Fibroblast of lung (primary cell): ENCODE measurements at places on chromosomes 6 and 20. TPM values are rescaled to one million over a fixed set of nuclear protein-coding genes. Genes with fewer than 3 reads are reported as not detected.
A peak's percentile ranks its signal among the peaks of the same experiment; 100 is the strongest.

POM121L2 gene
- not detected in 2 replicates for total RNA-seq

CYP24A1 gene
- 0.26 TPM in 1 of 2 replicates, not detected in the other for total RNA-seq

MPIG6B gene
- total RNA-seq = not detected in 2 replicates

STX11 gene
- 0.26 and 0.33 TPM in 2 replicates for total RNA-seq

FBXO30 gene
- total RNA-seq = 17.7 and 25.9 TPM in 2 replicates

DNA sequence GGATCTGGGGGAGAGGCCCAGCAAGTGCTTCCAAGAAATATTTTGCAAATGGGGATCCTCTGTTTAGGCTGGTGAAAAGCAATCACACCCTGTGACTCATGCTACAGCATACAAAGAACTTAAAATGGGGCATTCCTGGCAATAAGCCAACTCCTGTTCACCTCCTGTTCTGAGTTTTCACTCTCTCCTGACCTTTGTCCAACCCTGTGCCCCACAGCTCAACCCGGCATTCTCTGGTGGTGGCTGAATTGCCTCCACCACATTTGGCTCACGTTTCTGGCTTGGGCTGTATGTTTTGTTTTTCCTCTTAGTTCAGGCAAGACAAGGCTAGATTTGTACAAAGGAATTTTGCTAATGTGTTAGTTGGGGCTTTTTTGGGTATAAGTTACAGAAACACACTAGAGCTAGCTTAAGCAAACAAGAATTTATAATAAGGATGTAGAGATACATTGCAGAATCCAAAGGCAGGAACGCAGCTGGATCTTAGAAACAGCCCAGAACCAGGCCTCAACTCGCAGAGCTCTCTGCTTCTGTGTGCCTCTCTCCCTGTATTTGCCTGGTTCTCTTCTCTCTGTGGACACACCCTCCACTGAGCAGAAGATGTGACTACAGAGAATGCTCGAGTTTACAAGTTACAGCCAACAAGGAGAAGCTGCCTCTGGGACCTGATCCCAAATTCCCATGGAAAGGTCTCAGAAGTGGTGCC lies 9.4 kb downstream of the ABCC10 start:
- peak; percentile 70 for DNase-seq
- no peak overlapping the region for H3K4me3 ChIP-seq
- H3K36me3 ChIP-seq = peaks cover 16% of the 10 kb centered on the region
- peak overlapping the region; percentile 61 for H3K27ac ChIP-seq
- H3K4me1 ChIP-seq = peaks cover 14% of the 10 kb centered on the region

DNA sequence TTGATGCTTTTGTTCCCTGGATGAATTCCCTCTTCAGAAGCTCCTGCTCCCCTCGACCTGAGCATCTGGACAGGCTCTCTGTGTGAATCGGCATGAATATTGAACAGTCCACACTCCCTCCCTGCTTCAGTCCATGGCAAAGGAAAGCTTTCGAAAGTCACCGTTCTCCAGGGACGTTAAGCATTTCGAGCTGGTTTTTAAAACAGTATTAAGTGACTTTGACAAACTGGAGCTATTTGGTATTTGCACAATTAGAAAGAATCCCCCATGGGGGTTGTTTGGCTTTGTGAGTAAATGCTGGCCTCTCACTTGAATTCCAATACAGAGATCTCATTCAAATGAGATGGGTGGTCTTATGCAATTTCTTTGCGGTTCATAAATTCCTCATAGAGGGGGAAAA lies 85.3 kb upstream of the TIAM2 start:
- no peak overlapping the region for H3K4me3 ChIP-seq
- DNase-seq = peak; percentile 27
- H3K36me3 ChIP-seq = no peaks in the 10 kb centered on the region

- H3K27ac ChIP-seq = no peak overlapping the region
- no peak for DNase-seq
- no peaks in the 10 kb centered on the region for H3K4me1 ChIP-seq
- no peak overlapping the region for H3K4me3 ChIP-seq
- H3K36me3 ChIP-seq = no peaks in the 10 kb centered on the region
- H3K27me3 ChIP-seq = no peaks in the 10 kb centered on the region
These were observed 154.1 kb upstream of the SGK1 start for GRCh38 chr6:134472046-134472445.

GRCh38 chr6:25893778-25894177 lies 19.7 kb upstream of the SLC17A3 start:
- H3K27me3 ChIP-seq = no peaks in the 10 kb centered on the region
- H3K36me3 ChIP-seq = no peaks in the 10 kb centered on the region
- DNase-seq = no peak
- H3K4me3 ChIP-seq = no peak overlapping the region
- H3K4me1 ChIP-seq = no peaks in the 10 kb centered on the region

DNA sequence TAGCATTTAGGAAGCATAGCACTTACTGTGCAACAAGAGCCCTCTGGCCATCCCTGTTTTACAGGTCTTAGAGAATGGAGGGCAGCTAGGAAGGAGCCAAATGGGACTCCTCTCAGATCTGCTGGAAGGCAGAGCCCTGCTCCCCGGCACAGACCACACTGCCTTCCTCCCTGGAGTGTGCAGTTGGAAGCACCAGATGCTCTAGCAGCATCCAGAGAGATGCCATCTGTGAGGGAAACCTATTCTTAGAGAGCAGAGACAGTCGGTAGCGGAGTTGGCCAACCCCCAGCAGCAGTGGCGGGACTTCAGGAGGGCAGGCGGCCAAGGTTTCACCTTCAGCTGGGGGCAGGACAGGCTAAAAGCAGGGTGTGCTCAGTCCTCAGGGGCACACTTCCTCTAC lies 16.7 kb upstream of the E2F1 start:
- DNase-seq = no peak
- H3K4me3 ChIP-seq = no peak overlapping the region
- H3K4me1 ChIP-seq = no peaks in the 10 kb centered on the region
- no peaks in the 10 kb centered on the region for H3K36me3 ChIP-seq
- no peaks in the 10 kb centered on the region for H3K27me3 ChIP-seq

DNA sequence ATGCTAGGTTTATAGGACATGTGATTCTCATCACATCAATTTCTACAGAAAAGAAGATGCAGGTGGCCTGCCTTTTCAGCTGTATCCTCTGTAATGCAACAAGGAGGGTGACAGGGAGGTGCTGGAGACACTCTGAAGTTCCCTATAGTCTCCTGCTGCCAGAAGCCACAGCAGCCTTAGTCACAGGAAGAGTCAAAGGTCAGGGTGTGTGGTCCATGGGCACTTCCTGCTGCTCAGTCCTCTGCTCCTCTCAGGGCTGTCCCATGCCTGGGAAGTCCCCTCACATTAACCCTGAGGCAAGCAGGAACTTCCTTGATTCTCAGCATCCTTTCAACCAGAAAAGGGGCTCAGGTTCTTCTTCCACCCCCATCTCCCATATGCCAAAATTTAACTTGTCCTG lies 144.8 kb upstream of the FOXA2 start:
- H3K4me3 ChIP-seq = no peak overlapping the region
- no peaks in the 10 kb centered on the region for H3K27me3 ChIP-seq
- H3K36me3 ChIP-seq = no peaks in the 10 kb centered on the region

DNA sequence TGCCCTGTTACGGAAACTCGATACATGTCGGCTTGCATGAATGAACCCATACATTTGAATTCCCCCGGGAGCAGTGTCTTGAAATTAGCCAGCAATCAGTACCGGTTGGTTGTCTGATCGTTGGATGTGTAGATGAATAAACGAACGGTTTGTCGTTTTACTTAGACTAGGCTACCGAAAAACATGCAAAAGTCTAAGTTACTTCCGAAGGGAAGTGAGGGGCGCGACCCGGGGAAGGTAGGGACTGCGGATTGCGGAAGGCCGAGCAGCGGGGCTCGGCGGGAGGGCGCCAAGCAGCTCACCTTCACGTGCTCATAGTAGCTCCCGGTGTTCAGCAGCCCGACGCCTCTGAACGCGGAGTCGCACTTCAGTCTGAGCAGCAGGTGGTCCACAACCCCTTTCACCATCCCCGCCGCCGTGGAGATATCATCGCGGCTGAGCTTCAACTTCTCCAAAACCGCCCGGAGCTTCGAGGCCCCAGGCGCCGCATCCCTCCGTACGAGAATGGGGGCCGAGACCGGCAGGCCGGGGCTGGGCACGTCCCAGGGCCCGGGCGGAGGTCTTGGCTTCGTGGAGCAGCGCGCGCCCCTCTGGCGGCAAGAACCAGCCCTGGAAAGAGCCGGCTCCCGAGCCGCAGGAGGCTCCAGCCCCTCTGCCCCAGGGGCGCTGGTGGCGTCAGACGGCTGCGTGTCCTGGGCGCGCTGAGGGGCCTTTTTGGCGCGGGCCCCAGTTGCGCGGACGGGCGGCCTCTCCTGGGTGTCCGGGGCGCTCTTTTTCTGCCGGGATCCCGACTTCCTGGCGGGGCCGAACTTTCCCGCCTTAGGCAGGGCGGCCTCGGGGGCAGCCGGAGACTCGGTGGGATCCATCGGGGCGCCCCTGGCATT lies 632 bp downstream of the CGAS start:
- no peaks in the 10 kb centered on the region for H3K4me1 ChIP-seq
- H3K4me3 ChIP-seq = peak overlapping the region; percentile 78
- peak overlapping the region; percentile 79 for H3K27ac ChIP-seq
- no peaks in the 10 kb centered on the region for H3K27me3 ChIP-seq
- peak; percentile 26 for DNase-seq
- no peaks in the 10 kb centered on the region for H3K36me3 ChIP-seq

GRCh38 chr20:63176427-63177133 lies 39.4 kb downstream of the YTHDF1 start:
- H3K4me1 ChIP-seq = no peaks in the 10 kb centered on the region
- no peaks in the 10 kb centered on the region for H3K36me3 ChIP-seq
- no peak overlapping the region for H3K27ac ChIP-seq

DNA sequence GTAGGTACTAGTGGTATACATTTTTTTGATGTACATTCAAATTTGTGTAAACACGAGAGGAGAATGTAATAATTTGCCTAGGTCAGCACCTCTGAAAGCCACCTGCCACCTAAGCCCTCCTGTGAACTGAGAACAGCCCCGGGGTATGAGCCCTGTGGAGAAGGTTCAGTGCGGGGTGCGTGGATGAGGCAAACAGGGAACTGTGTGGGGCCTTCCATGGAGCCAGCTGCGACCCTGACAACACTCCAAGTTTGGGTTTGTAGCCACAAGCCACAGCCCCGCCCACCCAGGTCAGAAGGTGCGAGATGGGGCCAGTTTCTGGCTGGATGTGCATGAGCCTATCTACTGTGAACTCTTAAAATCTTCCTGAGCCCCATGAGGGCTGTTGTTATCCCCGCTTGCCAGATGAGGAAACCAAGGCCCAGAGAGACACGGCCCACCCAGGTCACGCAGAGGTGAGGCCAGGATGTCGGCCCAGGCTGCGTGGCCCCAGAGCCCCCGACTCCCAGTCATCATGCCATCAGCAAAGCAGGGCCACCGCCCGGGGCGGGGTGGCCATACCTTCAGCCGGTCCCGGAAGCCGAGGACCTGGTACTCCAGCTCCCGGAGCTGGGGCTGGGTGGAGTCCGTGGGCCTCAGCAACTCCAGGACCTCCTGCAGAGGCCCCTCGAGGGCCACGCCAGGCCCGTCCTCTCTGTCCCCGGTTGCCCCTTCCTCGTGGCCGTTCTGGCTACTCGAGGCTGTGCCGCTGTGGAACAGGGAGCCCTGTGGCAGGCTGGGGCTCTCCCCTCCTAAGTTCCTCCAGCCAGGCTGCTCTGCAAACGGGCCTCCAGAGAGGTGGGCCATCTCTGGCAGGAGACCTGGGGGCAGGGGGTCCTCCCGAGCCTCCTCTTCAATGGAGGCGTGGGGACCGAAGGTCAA lies 89.6 kb downstream of the RIPOR3 start:
- no peak overlapping the region for H3K27ac ChIP-seq
- H3K4me1 ChIP-seq = no peaks in the 10 kb centered on the region
- no peaks in the 10 kb centered on the region for H3K27me3 ChIP-seq
- no peaks in the 10 kb centered on the region for H3K36me3 ChIP-seq

DNA sequence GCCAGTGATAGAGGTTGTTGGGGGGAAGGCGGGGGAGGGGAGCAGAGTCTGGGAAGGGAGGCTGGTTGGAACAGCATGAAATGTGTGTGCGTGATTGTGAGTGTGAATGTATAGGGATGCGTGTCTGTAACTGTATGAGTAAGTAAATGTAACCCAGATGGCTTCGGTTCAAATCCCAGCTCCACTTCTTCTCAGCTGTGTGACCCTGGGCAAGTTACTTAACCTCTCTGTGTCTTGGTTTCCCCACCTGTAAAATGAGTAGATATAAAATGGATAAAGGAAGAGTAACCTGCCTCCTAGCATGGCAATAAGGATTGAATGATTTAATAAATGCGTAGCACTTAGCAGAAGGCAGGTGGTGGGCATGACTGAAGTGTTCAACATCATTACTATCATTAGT lies 24.1 kb downstream of the MAFB start:
- no peaks in the 10 kb centered on the region for H3K4me1 ChIP-seq
- H3K36me3 ChIP-seq = no peaks in the 10 kb centered on the region
- H3K4me3 ChIP-seq = no peak overlapping the region
- H3K27ac ChIP-seq = no peak overlapping the region

DNA sequence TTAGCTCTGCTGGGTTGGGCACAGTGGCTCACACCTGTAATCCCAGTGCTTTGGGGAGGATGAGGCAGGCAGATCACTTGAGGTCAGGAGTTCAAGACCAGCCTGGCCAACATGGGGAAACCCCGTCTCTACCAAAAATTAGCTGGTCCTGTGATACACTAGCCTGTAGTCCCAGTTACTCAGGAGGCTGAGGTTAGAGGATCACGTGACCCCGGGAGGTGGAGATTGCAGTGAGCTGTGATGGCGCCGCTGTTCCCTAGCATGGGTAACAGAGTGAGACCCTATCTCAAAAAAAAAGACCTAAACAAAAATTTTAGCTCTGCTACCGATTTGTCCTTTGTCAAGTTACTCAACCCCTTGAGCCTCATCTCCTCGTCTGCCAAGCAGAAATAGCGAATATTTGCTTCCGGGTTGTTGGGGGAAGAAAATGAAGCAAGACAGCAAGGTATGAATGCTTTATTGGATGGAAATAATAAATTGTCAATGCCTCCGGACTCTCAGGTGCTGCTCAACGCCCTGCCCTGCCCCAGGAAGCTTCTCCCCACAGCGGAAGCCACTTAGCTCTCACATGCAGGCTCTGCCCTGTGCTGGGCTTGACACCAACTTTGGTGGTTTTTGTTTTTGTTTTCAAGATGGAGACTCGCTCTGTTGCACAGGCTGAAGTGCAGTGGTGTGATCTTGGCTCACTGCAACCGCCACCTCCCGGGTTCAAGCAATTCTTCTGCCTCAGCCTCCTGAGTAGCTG lies 24.9 kb upstream of the ITCH start:
- H3K27me3 ChIP-seq = no peaks in the 10 kb centered on the region
- no peaks in the 10 kb centered on the region for H3K4me1 ChIP-seq
- H3K27ac ChIP-seq = no peak overlapping the region
- DNase-seq = no peak
- H3K4me3 ChIP-seq = no peak overlapping the region

DNA sequence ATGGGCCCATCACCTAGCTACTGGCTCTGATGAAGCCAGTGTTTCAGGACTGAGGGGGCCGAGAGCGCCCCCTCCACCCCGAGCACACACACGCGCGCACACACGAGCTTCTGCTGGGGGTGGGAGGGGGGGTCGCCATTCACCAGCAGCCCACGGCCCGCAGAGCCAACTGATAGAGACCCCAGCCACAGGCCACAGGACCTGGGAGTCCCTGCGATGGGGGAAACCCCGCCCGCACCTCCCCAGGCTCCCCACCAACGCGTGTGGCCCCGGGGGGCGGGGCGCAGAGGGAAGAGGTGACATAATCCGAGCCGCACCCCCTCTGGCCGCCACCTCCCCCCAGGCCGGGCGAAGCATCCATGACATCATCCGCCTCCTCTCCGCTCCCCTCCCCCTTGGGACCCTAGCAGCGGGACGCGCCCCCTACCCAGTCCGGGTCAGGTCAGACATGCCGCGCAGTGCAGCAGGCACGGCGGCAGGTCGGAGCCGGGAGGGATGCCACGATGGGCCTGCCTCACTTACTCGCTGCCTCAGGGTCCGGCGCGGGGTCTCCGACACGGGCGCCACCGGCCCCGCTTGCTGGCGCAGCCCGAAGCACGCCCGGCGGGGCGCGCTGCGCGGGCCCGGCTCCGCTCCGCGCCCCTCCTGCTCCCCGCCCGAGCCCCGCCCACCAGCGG lies at the start of gene LZTS3:
LZTS3 (minus strand) TSS at position 617 of the 677 bp plus-strand sequence. CDS start 6,386 bp downstream, outside the sequence.
- peak within 1 kb of the TSS; percentile 59 for H3K27ac ChIP-seq
- peak; percentile 24 for DNase-seq
- peaks cover 14% of the 10 kb centered on the region for H3K27me3 ChIP-seq
- H3K4me3 ChIP-seq = peak within 1 kb of the TSS; percentile 80
